ENCODE measurements at places on chromosomes 6 and 20.

- DNase-seq: peak; percentile 55
Observed at GRCh38 chr6:146785001-146785585, 186.3 kb downstream of the ADGB start.

- no peak for DNase-seq
Observed at GRCh38 chr6:85408039-85408438, 41.8 kb upstream of the NT5E start.

DNA sequence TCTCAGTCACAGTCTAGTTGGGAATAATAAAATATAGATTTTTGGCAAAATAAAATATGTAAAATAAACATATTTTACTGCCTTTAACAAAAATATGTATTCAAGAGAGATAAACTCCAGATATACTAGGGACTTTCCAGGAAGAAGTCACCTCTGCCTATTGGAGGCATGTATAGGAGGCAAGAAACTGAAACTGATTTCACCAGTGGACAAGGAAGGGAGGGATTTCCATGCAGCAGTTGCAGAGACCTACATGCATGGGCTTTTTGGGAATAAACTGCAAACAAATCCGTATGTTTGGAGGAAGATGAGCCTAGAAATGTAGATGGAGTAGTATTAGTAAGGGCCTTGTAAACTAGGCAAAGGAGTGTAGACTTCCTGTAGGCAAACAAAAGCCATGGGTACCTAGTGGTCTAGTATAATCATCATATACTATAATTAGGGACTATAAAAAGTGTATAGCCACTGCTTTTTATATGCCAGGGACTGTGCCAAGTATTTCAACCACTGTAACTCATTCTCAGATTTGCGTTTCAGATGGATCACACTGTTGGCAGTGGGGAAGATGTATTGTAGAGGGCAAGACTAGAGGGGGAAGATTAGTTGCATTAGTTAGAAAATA is 38.9 kb downstream of the CD109 start:
- DNase-seq: no peak

GRCh38 chr6:5590187-5590586 is 328.9 kb downstream of the FARS2 start:
- DNase-seq: no peak

GRCh38 chr20:53216856-53217576 is 244.9 kb downstream of the TSHZ2 start:
- peak; percentile 57 for DNase-seq

DNA sequence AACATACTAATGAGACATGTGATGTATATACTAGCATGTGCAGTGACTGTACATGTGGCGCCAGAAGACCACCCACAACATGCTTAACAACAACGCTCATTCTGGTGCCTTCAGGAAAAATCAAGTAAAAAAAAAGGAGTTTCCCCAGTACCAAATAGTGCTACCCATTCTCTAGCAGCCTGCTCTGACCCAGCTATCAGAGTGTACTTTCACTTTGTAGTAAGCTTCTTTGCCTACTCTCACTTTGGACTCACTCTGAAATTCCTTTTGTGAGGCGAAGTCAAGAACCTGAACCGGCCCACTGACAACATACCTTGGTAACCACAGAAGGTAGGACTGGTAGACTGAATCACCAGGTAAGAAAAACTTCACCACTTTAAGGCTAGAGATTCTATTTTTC is 1100.0 kb downstream of the GRIK2 start:
- no peak for DNase-seq

- no peak for DNase-seq
Observed at GRCh38 chr6:11659757-11660156, 118.8 kb downstream of the ADTRP start.

DNA sequence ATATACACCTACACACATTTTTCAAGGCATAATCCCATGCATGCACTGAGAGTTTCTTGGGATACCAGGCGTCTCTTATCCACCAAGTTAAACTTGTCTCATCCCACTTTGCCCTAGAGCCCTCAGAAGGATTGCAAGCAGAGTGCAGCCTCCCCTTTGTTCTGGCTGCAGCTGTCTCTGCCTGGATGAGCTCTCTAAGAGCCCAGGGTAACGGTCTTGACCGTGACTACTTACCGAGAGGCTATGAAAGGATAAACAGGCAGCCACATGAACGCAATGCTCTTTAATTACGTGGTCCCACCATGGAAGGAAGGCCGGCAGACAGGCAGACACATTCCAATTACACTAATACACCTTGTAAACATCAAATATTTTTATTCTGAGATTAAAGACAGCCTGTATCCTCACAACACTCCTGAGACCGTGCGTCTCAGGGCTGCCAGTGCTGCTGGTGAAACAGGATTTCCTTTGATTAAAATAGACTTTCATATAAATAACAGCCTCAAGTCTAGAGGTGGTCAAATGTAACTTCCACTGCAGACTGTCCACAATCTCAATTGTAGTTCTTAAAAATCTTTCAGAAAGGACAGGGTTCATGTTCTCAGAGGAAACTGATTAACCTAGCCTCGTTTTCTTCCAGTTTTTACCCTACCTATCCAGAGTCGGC is 210.0 kb upstream of the PRDM1 start:
- no peak for DNase-seq

GRCh38 chr6:19444041-19444440 is 393.1 kb upstream of the ID4 start:
- DNase-seq: no peak

DNA sequence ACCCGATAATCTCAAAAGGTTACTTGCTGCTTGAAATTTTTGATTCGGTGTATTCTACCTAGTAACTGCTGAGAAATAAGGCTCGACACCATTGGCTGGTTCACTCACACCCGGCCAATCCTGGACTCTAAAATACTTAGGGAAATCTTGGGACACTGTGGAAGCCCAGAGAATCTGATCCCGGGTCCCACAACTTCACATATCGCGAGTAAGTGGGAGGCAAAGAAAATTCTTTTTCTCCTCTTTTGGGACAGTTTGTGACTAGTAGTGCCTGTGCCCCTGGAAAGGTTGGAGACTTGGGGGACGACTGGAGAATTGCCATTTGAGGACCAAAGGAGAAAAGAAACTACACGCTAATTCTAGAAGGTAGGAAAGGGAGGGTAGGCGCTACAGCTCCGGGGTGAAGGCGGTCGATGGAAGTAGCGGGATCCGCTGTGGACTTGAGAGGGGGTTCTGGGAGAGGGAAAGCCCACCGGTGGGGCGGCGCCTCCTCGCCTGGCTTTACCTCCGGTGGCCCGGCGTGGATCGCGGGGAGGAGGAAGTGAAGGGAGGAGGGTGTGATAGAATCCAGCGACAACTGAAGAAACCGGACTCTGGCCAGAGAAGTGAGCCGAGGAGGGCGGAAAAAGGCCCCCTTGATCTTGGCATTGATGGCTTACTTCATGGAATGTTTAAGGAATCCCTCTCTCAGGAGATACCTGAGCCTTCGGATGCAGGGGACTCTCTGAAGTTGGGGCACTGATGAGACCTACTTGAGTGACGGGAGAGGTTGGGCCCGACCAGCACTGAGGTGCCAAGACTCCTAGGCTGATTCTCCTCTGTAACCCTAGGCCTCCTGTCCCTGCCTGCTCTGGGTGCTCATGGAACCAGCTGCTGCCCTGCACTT is 18.8 kb upstream of the BTN3A3 start:
- DNase-seq: peak; percentile 89

GRCh38 chr6:112300896-112301295 is 46.2 kb upstream of the RFPL4B start:
- no peak for DNase-seq

- no peak for DNase-seq
Observed at GRCh38 chr20:25016471-25016870, 23.9 kb upstream of the APMAP start.

DNA sequence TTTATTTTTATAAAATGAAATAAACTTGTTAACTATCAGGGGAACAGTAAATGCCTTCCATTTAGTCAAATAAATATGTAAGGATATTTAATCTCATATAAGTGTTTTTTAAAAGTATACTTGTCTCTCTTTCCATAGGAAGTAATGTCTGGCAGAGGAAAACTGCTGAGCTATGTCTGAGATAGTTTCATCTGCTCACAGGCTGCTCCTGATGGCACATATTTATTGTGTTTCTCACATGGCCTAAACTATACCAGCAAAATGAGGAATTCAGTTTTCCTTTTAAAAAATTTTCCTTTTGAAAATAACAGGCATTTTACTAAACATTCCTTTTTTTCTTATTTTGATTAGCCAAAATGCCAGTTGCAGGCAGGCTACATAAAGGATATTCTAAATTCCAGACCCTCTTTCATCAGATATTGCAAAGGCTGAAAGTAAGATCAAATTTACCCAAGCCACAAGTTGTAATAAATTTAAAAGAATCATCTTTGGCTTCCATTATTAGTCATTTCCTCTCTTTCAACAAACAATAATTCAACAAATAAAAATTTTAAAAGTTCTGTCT is 60.1 kb upstream of the RNF146 start:
- no peak for DNase-seq

DNA sequence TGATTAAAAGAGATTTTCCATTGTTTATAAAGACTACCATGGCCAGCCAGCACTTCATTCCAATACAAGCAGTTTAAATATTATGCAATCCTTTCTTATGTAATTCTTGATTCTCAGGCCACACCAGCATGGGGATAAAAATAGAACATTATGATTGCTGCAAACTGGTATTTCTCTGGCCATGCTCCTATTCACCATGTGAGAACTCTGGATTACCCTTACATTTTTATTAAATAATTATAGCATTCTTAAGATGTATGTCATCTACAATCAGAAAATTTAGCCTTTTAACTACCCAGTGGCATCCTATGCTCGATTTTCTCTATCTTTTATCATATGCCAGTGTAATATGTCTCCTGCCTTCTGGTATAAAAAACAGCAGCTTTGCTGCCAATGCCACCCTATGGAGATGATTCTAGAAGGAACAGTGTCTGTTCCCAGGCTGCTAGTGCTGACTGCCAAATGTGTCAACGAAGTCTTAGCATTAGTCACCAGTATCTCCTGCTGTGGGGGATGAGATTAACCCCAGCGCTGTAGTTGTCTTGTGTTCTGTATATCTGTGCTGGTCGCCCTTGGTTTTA is 501.4 kb downstream of the BCKDHB start:
- peak; percentile 86 for DNase-seq

- DNase-seq: no peak
Observed at GRCh38 chr6:167399599-167399998, 74.7 kb downstream of the TTLL2 start.

DNA sequence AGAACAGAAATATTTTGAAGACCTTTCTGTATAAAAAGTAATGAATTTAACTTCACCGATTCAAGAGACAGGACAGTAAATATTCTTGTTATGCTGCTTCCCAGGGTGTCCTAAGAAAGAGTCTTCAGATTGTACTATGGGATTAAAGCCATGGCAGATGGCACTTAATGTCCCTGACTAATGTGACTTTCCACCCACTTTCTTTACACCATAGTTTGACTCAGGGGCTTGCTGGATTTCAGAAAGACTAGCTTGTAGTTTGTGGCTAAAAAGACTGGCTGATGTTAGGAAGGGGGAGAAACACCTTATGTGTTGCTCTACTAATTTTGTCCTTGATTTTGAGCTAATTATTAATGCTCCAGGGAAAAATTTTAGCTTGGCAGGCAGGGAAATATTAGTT is 75.9 kb downstream of the UTRN start:
- no peak for DNase-seq

DNA sequence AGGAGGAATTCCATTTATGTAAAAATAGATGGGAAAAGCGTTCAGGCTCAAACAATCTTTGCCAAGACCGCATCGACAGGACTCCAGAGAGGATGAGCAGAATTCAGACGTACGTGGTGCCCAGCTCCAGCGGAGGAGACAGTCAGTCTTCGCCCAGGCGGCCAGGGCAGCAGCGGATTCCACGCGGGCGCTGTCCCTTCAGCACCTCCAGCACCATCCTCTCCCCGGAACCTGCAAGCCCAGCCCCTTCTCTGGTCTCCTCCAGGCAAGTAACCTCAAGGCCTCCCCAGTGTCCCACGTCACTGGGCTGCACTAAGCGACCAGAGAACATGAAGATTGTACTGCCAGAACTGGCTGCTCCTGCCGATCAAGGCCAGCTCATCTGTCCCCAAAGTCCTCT is 2.8 kb upstream of the KCNQ2 start:
- peak; percentile 41 for DNase-seq

- DNase-seq: peak; percentile 41
Observed at GRCh38 chr6:135212935-135213334, 31.8 kb downstream of the MYB start.

GRCh38 chr6:96786336-96786735 is 50.9 kb downstream of the GPR63 start:
- peak; percentile 5 for DNase-seq

DNA sequence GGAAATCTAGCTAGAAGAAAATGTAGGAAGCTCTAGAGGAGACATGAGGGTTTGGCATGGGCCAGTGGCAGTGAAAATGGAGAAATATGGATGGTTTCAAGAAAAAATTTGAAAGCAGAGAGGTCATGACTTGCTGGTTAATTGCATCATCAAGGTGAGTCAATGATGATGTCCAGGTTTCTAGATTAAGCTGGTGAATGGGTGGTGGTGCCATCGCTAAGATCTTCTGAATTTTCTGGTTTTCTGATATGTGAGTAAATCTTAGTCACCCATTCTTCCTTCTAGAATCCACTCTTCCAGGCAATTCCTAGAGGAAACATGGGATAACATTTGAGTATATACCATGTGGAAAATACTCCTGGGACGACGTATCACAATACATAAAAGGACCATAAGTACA is 25.0 kb downstream of the SH3BGRL2 start:
- DNase-seq: peak; percentile 59

DNA sequence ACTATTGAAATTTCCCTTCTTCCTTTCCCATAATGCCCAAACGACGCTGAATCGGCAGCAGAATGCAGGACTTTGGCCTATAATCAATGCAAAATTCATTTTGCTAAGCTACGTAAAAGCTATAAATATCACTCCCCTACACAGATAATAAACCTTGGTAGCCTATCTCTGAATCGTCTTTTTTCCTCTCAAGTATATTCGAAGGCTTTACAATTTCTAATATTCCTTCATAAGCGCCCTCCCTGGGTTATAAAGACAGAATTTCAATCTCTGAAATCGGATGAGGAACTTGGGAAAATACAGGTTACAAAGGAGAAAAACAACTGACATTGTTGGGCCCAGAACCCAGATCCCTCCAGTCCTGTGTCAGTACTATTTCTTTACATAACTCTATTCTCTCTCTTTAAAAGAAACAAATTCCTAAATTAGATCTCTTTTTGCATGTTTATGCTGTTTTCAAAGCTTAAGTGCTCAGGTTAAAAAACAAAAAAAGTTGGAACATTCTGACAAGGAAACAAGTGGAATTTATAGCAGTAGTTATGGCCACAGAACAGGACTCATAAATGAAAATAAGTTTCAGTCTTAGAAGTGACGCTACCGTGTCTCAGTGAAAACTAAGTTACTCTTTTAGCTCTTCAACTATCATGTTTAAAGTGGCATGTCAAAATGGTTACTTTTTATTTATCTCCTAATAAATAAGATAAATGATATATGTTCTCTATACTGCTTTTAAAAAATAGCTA is 84.5 kb downstream of the SESN1 start:
- no peak for DNase-seq

- no peak for DNase-seq
Observed at GRCh38 chr6:13678255-13678983, 33.2 kb downstream of the RANBP9 start.
